ENCODE measurements at places on chromosomes 13 and 19.

DNA sequence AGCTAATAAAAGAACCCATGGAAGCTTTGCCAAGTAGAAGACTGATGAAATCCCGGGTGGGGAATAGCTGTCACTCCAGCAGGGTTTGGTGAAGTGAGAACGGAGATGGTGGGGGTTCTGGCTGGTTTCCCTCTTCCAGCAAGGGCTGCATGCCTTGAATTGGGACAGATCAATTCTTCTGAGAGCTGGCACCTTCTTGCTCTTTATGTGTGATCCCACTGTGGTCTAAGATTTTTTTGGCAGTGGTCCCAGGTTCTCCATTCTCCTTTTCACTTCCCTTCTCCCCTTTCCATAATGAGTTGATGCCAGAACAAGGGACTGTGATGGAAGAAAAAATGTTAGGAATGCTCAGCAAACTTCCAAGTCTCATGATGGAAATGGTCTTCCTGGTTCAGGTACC lies 50.0 kb downstream of the TNFSF11 start:
- no peak for DNase-seq

DNA sequence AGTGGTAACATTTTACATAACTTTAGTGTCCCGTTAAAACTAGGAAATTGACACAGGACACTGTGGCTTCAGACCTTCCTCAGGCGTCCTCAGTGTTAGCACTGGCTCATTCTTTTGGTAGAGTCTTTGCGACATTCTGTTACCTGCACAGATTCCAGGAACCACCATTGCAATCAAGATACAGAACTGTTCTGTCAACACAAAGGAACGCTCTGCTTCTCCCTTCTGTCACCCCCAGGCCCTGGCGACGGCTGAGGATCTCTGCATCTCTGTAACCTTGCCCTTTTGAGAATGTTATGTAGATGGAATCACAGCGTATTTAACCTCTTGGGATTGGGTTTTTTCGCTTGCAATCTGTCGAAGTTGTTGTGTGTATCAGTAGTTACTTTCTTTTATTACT lies 22.6 kb downstream of the KDM4B start:
- DNase-seq = no peak

GRCh38 chr13:19581675-19582074 lies 20.3 kb upstream of the TPTE2 start:
- DNase-seq = no peak

DNA sequence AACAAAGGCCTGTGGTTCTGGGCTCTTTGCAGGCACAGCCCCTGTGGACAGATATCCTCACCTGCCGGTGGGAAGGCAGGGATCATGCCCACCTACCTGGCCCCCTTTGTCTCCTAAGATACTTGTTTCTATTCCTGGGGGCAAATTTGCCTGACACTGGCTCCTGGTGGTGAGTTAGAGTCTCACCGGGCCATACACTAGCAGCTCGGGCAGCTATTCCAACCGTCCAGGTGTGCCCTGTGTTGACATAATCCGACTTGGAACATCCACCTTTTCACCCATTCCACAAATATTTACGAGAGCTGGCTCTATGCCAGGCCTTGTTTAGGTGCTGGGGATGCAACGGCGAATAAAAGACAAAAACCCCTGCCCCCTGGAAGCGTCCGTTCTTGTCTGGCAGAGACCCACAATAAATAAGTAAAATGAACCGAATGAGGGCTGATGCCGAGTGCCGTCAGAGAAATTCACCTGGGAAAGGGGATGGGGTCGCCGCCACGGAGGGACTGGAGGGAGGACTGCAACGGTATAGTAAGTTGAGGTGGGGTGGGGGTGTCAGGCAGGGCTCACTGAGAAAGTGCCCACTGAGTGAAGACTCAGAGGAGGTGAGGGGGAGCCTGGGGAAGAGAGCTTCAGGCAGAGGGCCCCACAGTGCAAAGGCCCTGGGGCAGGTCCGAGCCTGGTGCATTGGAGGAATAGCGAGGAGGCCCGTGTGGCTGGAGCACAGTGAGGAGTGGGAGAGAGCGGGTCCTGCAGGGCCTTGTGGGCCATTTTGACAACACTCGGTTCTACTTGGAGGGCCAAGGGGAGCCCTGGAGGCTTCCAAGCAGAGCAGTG lies 43.2 kb upstream of the RANBP3 start:
- DNase-seq = no peak

DNA sequence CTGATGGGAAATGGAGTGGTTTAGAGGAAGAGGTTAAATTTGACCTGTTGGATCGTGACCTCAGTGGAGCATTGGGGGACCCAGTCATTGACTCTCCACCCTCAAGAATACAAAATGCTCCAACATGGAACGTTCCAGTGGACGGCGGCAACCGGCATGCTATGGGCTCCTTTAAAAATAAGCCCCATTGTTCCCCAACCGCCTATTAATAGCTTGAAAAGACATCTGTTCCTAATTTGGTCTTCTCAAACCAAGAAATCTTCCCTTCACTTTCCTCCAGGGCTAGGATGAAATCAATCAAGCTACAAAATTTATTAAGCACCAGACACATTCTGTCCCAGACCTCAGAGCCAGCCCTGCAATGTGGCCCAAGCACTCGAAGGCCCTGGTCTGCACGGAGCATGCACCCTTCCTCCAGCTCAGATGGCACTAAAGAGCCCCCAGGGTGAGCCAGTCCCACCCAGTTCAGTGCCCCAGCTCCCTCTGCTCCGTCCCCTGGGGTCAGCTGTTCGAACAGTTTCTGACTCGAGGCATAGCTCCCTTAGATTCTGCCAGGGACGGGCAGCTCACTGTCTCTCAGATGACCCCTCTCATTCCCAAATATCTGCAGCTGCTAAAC lies 22.5 kb upstream of the VSTM2B start:
- DNase-seq = no peak

All from iris pigment epithelial cell (primary cell).